ENCODE measurements at places on chromosomes 13 and 19. TPM values are rescaled to one million over a fixed set of nuclear protein-coding genes. Genes with fewer than 3 reads are reported as not detected.
A peak's percentile ranks its signal among the peaks of the same experiment; 100 is the strongest.

DNA sequence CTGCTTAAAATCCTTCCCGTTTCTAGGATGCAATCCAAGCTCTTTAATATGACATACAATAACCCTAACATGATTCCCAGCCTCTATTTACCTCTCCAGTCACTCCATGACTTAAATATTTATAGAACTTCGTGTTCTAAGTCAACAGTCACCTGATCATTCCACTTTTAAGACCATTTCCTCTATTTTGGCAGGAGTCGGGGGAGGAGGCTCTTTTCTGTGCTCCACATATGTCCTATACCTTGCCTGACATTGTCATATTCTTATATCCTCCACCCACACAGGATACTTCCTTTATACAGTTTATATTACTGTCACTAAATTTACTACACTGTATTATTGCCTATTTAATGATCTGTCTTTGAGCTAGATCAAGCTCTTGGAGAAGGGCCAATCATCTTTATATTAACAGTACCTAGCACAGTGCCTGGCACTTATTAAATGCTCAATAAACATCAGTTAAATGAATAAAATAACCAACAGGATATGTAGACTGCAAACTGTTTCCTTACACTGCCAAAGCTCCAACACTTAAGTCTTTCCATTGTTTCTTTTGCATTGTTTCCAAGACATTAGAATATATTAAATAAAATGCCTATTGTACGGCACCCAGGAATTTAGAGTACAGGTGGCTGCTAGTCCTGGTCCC is 2.7 kb downstream of the ARGLU1 start:
- no peak for DNase-seq

- DNase-seq = no peak
Measured at GRCh38 chr13:46756977-46757376, 40.0 kb downstream of the ESD start.

DNA sequence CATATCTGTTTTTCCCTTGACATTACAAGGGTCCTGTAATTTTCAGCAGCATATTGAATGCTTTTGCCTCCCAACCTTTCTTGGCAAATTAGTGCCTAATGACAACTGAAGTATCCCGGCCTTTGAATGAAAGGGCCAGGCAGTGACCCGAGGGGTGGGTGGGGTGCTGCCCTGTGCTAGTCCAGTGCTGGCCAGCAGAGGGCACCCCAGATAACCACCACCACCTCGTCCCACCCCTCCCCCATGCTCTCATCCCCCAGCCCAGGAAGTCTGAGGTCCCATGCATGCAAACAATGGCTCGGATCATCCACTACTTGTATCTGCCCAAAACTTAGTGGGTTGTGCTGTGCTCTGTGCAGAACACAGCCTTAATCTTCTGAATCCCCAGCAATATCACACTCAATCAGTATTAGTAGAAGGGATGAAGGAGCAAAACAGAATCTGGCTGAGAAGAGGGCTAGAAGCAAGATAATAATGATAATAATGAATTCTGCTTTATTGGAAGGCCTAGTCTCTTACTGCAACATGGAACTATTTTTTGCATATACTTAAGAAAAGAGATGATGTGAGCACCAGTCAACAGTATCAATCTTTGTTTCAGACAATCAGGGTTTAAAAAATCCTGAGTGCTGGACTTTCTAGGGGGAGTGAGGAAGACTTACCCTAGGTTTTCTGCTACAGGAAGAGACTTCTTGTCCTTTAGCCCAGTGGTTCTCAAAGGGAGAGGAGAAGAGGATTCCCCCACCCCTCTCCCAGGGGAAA is 3.8 kb downstream of the ATP12A start:
- DNase-seq = peak; percentile 86

GRCh38 chr13:40981361-40981760 is 37.8 kb downstream of the ELF1 start:
- DNase-seq = no peak

DNA sequence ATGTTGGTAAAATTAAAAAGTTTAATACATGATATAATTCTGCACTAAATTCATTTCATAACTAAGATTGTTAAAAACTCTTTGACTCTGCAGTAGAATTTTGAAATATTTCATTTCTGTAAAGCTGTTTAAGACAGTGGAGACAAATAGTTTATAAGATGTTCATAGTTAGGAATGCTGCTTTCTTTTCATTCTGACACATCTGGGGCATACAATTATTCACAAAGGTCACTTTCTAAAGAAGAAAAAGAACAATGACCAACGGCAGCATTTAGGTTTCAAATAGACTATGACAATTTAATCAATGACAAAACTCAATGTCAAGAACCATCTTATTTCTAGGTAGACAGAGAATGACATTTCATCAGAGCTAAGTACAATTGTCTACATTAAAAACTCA is 1422.1 kb downstream of the PCDH9 start:
- DNase-seq = no peak

GRCh38 chr13:57314897-57315520 is 148.0 kb downstream of the PRR20E start:
- DNase-seq = no peak

DNA sequence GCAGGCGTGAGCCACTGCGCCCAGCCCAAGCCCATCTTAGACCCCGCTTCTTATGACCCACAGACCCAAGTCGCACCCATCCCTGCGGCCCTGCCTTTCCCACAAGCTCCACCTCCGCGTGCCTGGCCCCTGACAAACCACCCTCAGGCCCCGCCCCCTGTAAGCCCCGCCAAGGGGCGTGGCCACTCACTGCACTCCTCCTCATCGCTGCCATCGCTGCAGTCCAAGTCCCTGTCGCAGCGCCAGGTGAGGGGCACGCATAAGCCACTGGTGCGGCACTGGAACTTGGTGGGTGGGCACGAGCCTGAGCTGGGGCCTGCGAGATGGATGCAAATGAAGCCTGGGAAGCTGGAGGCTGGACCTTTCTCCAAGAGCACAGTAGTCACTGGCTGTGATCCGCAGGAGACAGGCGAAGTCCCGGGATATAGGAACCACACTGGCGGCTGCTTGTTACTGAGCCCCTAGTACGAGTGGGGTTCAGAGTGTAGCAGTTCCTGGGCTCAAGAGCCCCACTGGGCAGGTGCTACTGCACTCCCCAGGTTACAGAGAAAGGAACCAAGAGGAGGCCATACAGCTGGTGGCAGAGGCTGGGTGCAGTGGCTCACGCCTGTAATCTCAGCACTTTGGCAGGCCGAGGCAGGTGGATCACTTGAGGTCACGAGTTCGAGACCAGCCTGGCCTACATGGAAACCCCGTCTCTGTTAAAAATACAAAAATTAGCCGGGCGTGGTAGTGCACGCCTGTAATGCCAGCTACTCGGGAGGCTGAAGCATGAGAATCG is 3.1 kb downstream of the CD320 start:
- peak; percentile 67 for DNase-seq

DNA sequence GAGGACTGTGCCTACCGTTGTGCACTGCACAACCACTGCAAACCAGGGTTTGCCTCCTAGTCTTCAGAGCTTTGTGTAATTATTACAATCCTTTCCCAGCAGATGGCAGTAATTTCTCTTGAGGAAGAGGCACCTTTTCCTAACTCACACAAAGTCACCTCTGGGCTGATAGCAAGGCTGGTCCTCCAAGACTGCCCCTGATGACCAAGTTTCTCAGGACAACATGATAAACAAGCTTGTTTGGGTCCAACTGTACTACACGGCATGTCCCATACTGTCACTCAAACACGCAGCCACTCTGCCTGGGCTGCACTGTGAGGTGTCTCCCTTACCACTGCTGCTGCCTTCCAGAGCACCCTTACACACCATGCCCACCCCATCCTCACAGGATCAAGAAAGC is 39.3 kb downstream of the RFXAP start:
- DNase-seq = no peak

The ZIC2 gene
- total RNA-seq = 21.9 TPM

The PNMA8B gene
- total RNA-seq = 0.76 TPM

The PSG11 gene
- not detected for total RNA-seq

The AKAP8 gene
- total RNA-seq = 28.9 TPM

The TINCR gene
- 1.0 TPM for total RNA-seq
